ENCODE measurements at places on chromosomes 13 and 19.

- DNase-seq = peak; percentile 44
Observed at GRCh38 chr19:44570984-44571684, 41.7 kb upstream of the CEACAM20 start.

- DNase-seq = no peak
Observed at GRCh38 chr19:13056052-13056660, 46.5 kb downstream of the LYL1 start.

DNA sequence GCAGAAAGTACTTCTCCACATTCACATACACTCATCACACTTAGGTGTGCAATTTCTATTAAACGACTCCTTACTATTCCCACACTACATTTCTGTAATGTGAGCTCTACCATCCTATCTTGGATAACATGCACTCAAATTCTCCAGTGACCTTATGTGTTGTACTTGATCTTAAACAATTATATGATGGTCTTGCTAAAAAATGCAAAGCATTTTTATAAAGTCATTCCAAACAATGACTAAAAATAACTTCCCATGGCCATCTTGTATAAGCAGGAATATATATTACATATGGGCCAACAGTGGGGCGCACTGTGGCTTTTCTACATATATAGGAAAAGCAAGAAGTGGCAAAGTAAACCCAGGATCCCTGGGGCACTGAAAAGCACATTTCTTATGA lies 155.5 kb downstream of the FLT1 start:
- DNase-seq = no peak

- no peak for DNase-seq
Observed at GRCh38 chr13:46347277-46347676, 39.8 kb downstream of the RUBCNL start.

DNA sequence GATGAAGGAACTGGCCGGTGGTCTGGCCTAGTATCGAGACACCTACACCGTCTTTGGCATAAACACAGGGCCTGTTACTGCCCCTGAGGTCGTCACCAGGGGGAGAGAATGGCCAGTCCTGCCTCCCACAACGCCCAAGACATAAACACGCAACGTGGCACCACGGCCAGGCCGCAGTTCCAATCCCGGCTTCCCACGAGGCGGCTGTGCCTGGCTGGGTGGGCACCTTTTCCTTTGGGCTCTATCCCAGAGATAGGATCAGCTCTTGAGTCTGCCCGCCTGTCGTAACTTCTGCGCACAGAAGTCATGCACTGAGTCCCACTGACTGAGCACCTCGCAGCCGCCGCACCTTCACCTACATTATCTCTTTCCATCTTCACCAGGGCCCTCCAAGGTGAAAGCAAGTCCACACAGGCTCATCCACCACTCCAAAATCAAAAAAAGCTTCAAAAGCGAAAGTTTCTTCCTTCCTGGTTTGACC lies 1.1 kb downstream of the MIER2 start:
- DNase-seq = no peak

GRCh38 chr19:10713317-10713716 lies 4.6 kb upstream of the DNM2 start:
- peak; percentile 40 for DNase-seq

DNA sequence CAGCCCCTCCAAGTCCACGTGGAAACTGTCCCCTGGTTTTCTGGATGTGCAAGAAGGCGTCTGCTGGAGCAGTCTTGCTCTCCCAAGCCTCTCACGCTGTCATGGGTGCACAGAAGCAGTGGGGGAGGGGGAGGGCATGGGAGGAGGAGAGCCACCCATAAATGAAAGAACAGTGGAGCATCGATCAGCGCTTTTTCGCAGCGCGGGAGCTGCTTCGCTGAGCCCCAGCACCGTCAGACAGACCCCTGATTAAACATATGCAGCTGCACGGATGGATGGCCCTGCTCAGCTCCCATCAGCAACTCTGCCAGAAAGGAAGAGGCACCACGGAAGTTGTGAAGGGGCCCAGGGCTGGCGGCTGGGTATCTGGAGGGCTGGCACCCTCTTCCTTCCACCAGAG lies 264.9 kb downstream of the UQCRFS1 start:
- DNase-seq = no peak

- no peak for DNase-seq
Observed at GRCh38 chr19:2274185-2274711, 7.7 kb downstream of the PEAK3 start.

DNA sequence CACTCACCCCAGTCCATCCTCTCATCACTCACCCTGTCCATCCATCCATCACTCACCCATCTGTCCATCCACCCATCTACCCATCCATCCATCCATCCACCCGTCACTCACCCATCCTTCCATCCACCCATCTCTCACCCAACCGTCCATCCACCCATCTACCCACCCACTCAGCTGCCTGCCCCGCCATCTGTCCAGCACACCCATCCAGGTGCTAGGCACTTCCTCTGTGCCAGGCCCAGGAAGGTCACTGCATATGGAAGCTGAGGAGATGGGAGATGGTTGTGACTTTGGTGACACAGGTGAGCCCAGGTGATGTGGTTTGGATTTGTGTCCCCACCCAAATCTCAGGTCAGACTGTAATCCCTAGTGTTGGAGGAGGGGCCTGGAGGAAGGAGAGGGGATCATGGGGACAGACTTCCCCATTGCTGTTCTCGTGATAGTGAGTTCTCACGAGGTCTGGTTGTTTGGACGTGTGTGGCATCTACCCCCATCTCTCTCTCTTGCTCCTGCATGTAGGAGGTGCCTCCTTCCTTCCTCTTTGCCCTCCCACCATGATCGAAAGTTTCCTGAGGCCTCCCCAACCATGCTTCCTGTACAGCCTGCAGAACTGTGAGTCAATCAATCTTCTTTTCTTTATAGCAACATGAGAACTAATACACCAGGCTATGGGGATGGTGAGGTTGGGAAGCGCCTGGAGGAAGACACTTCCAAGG lies 15.9 kb upstream of the C13orf46 start:
- DNase-seq = peak; percentile 15

DNA sequence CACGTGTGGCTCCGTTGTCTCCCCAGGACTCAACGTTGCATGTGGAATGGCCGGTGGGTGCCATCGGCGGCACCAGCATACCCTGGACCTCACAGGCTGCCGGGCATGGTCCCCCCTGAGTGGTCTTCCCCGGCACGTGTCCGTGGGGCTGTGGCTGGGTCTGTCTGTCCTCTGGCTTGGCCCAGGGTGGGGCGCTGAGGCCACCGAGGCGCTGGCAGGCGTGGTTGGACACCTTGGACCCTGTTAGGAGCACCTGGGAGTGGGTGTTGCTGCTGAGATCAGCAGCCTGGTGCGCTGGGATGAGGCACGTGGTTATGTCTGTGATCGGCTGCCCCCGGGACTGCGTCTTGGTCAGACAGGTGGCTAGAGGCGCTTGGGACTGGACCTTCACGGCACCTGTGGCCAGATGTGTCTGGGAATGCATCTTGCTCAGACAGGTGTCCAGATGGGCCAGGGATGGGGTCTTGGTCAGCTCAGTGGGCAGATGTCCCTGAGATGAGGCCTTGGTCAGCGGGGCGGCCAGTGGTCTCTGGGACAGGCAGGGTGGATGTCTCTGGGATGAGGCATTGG lies 9.2 kb downstream of the IQCN start:
- DNase-seq = no peak

GRCh38 chr19:3977242-3978143 lies 6.6 kb upstream of the DAPK3 start:
- DNase-seq = no peak

DNA sequence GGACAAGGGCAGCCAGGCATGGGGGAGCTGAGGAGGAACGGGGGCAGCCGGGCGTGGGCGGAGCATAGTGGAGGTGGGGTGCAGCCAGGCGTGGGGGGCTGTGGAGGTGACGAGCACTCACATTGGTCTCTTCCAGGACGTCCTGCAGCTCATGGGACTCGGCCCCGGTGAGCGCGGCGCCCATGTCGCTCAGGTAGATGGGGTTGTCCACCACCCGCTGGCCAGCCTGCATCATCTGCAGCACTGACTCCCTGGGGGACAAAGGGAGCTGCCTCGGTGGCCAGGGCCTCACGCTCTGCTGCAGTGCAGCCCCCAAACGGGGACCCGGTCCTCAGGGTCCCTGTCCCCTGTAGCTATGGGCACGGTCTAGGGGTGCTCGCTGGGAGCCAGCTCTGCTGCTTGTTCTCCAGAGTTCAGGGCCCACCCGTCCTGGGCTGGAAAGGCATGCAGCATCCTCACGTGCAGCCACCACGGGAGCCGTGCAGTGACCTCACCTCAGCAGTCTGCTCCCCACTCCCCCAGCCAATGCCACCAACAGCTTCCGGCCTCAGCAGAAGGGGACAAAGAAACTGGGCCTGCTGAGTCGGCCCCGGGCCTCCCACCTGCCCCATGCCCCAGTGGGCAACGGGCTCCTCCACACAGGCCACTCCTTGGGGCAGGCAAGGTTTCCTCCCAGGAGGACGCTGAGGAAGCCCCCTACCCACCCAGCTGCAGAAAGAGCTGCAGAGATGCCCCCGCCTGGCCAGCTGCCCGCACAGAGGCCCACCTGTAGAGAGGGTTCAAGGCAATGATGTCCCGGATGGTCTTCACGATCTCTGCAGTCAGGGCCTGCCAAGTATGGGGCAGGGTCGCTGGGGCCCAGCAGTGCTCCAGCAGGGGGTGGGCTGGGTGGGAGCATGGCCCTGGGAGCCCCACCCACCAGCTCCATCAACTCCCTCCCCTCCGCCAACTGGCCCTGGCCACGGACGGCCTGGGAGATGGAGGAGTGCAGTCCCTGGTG lies 12.1 kb downstream of the LONP1 start:
- no peak for DNase-seq
